Dorsolateral prefrontal cortex (tissue), 122 donors: ENCODE measurements at places on chromosomes 12 and 14. TPM values are rescaled to one million over a fixed set of nuclear protein-coding genes. Genes with fewer than 3 reads are reported as not detected.
A peak's percentile ranks its signal among the peaks of the same experiment; 100 is the strongest.

The NYNRIN gene
- 7.2 TPM for total RNA-seq

The SLC10A1 gene
- not detected for total RNA-seq

The KLHL28 gene
- 24.5 TPM for total RNA-seq

The MRPL52 gene
- 55.4 TPM for total RNA-seq

The GRIP1 gene
- total RNA-seq: 33.9 TPM

DNA sequence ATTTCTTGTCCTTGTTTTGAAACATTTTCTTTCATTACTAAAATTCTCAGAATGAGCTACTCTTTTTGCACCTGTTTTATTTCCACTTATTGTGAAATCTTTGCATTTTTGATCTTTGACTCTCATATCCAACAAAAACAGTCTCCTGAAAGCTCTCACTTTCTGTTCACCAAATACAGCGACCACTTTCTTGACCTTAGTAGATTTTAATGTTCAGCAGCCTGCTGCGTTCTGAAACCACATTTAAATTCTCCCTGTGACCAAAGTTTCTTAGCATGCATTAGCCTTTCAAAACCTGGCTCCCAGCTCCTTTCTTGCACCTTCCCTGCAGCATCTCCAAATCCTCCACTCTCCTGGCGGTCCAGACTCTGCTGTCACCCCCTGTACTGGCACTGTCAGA lies 404.4 kb upstream of the PDE3A start:
- DNase-seq: no peak

DNA sequence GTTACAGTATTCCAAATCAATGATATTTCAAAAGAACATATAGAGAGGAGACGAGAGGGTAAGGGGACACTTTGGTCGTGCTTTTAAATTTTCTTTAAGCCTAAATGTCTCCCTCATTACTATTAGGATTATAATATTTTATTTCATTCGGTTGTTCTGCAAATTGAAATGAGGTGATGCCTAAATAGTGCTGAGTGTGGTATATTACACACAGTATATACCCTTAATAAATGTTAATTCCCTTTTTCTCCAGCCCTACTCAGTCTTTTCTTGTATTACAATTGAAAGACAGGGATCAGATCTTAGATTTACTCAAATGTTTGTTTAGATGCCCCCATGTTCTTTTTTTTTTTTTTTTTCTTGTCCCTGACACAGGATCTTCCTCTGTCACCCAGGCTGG lies 7.7 kb downstream of the SNAPC1 start:
- no peak for DNase-seq

GRCh38 chr12:6437586-6437985 lies 7.2 kb upstream of the CD27 start:
- DNase-seq: peak; percentile 6

- no peak for DNase-seq
Observed at GRCh38 chr14:94921882-94922585, 152.1 kb upstream of the GSC start.

GRCh38 chr12:7555752-7556151 lies 52.2 kb upstream of the CD163 start:
- no peak for DNase-seq

- no peak for DNase-seq
Observed at GRCh38 chr12:93336291-93336741, 41.4 kb upstream of the NUDT4 start.

GRCh38 chr12:30088259-30088995 lies 304.7 kb upstream of the TMTC1 start:
- DNase-seq: no peak

DNA sequence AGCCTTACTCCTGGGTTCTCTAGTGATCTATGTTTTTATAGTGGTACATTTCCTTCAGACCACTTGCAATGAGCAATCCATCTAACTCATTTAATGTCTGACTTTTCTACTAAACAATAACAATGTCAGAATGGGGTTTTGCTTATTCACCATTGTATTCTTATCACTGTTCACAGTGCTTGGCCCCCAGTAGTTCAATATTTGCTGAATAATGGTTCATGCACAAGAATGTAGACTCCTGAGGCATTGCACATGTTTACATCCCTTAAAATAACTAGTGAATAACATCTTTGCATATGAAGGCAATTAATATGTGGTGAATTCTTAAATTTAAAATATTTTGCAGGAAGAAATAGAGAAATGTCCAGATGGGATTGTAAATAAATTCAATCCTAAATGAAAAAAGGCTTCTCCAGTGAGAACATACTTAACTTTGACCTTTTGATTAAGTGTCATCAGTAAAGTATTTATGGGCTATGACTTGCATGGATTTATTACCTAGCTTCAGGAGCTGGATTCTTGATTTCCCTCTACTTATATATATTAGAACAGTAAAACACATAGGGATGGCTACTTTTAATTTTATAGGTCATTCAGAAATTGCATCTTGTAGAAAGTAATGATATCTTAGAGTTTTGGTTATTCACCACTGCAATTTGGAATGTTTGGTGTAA lies 3.4 kb downstream of the CCER1 start:
- no peak for DNase-seq

DNA sequence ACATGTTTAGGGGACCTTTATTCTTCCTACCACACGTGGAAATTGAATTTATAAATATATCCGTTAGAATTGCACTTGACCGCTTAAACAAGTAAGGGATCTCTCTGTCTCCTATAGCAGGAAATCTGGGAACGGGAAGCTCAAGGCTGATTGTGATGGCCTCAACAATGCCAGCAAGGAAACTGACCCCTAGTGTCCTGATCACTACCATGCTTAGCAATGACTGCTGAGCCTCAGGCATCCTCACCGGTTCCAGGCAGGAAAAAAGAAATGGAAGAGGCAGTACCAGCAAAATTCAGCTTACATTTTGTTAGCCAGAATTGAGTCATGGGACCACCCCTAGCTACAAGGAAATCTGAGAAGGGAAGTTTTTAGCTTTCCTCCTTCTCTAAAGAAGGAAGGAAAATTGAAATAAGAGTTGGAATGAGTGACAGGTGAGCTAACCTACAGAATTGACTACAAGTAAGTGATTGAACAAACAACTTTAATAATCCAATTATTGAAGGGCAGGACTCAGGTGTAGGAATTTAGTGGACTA lies 43.9 kb upstream of the AMN1 start:
- DNase-seq: no peak
